Right lung (tissue), 10 donors: ENCODE measurements at places on chromosomes 1 and 21. TPM values are rescaled to one million over a fixed set of nuclear protein-coding genes. Genes with fewer than 3 reads are reported as not detected.

The WNT3A gene
- polyA plus RNA-seq = not detected

The C1orf141 gene
- not detected for polyA plus RNA-seq

The LAMC1 gene
- 228 TPM for polyA plus RNA-seq

The NUDT4B gene
- 0.27 TPM for polyA plus RNA-seq

The KRTAP13-2 gene
- polyA plus RNA-seq = not detected

The IFI44 gene
- polyA plus RNA-seq = 41.0 TPM

The NUP133 gene
- polyA plus RNA-seq = 47.5 TPM

The MASP2 gene
- polyA plus RNA-seq = 7.6 TPM

The MYOM3 gene
- polyA plus RNA-seq = 1.4 TPM

The RGS4 gene
- 3.9 TPM for polyA plus RNA-seq

The CA6 gene
- polyA plus RNA-seq = 0.10 TPM

The ZNF648 gene
- polyA plus RNA-seq = 0.07 TPM

The PTPN7 gene
- 1.4 TPM for polyA plus RNA-seq

The BARHL2 gene
- not detected for polyA plus RNA-seq

The ADAM30 gene
- polyA plus RNA-seq = not detected

The AURKAIP1 gene
- 44.1 TPM for polyA plus RNA-seq

The ADAM15 gene
- 64.8 TPM for polyA plus RNA-seq

The RXRG gene
- 19.3 TPM for polyA plus RNA-seq

GRCh38 chr21:32595431-32595830 lies 10.1 kb upstream of the TCP10L start:
- DNase-seq = no peak

- no peak for DNase-seq
Observed at GRCh38 chr21:16323596-16323995, 593.8 kb downstream of the USP25 start.

DNA sequence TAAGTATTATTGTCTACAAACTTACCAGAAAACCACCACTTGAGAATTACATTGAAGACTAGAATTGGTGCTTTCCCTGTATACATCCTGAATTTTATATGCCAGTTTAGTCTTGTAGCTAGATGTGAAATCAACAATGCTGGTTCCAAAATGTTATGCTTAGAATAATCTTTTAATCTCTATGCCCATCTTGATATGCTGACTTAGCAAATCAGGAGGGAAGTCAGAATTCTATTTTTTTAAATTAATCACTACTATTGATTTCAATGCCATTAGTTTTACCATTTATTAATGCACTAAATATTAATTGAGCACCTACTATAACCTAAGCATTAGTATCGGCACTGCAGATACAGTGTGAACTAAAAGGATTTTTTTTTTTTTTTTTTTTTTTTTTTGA lies 641.6 kb upstream of the ADGRL4 start:
- DNase-seq = no peak

DNA sequence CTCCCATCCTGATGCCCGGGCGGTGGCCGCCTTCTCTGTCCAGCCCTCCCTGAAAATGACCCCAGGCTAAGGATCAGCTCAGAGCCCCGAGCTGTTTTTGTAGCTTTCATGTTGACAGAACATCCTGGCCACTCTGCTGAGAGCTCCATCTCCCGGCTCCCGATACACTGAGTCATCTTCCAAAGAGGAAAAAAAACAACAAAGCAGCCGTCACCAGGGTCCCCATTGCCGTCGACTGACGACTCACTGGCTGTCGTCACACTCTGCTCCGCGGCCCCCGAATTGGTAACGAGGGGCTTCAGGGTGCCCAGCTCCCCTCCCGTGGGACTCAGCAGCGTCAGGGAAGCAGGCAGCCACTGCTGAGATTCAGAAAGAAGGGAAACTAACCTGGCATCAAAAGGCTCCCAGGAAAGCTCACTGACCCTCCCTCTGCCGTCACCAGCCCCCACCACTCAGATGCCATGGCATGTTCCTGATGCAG lies 67.2 kb downstream of the CD46 start:
- DNase-seq = no peak

- no peak for DNase-seq
Observed at GRCh38 chr1:24311741-24312140, 7.4 kb upstream of the GRHL3 start.

DNA sequence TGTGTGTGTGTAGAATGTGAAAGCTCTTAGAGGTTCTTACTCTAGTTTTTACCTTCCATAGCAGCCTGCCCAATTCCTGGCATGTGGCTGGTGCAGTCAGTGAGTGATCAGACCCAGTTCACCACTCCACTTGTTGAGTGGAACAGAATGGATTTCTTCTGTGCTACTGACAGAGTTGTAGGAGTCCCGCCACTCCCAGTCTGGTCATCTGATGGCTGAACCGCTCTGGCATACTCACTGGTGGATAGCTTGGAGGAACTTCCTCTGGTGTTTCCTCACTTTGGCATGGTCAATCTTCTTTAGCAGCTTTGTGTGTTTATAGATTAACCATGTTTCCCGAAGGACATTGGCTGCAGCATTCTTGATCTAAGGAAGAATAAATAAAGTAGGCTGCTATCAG lies 106.7 kb upstream of the ADAR start:
- DNase-seq = no peak

DNA sequence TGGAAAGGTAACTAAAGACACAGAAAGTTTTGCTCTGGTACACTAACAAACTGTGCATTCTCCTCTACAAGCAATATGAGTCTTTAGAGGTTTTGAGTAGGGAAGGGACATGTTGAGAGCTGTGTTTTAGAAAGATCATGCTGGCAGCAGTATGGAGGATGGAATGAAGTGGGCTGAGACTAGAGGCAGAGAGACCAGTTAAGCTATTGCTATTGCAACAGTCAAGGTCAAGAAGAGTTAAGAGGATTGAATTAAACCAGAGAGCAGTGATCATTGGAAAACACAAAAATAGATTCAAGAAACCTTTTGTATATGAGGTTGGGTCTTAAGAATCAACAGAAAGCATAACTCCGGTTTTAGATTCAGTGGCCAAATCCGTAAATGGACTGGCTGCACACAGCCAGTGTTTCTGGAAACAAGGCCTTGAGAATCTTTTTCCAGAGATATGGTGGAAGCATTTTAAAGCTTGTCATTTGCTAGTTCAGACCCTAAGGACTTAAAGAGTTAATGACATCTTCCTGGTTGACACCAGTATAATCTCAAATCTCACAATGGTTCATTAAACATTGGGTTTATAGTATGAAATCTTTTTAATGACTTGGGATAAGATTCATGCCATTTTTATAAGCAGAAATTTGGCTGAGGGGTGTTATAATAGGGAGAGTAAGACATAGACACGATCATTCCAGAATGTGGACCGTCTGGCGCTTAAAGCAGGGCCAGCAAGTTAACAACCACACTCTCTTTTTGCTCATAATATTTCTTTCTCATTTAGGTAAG lies 177.9 kb downstream of the NR5A2 start:
- peak; percentile 36 for DNase-seq

- DNase-seq = no peak
Observed at GRCh38 chr1:152728986-152729385, 21.0 kb downstream of the LCE4A start.

- DNase-seq = no peak
Observed at GRCh38 chr1:66752671-66753371, 562 bp downstream of the DYNLT5 start.

GRCh38 chr1:41322101-41322661 lies 39.1 kb upstream of the FOXO6 start:
- DNase-seq = no peak

GRCh38 chr1:21783679-21784603 lies 992 bp upstream of the USP48 start:
- no peak for DNase-seq

DNA sequence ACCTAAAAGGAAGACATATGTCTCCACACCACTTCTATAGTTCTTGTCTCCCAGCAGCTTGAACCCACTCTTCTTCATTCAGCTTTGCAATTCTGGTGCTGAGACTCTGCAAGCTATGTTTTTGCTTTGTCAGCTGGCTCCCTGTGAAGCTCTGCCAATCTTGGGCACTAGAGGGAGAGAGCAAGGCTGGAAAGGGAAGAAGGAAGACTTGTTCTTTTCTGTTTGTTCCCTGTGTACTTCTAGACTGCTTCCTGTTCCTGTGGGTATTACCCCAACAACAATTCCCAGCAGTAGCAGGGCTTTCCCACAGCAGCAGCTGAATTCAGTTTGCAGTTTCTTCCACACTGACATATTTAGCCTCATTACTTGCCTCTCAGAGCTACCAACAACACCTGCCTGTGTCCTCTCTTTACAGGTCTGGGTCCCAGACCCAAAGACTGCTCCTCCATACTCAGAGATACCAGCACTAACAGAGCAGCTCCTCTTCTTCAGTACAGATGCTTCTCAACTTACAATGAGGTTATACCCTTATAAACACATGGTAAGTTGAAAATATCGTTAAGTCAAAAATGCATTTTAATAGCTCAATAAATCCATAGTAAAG lies 275.2 kb upstream of the NEGR1 start:
- no peak for DNase-seq

GRCh38 chr1:157319567-157319966 lies 181.4 kb upstream of the ETV3 start:
- DNase-seq = no peak

- no peak for DNase-seq
Observed at GRCh38 chr1:78911956-78912880, 94.3 kb downstream of the ADGRL4 start.

DNA sequence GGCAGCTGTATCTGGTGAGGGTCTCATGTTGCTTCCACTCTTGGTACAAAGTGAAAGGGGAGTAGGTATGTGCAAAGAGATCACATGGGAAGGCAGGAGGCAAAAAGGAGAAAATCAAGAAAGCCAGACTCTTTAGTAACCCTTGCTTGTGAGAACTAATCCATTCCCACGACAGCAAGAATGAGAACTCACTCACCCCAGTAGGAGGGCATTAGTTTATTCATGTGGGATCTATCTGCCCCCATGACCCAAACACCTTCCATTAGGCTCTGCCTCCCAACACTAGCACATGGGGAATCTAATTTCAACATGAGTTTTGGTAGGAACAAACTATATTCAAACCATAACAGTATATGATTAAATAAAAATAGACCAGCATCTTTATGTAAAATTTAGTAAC lies 57.6 kb downstream of the ZNHIT6 start:
- DNase-seq = no peak

DNA sequence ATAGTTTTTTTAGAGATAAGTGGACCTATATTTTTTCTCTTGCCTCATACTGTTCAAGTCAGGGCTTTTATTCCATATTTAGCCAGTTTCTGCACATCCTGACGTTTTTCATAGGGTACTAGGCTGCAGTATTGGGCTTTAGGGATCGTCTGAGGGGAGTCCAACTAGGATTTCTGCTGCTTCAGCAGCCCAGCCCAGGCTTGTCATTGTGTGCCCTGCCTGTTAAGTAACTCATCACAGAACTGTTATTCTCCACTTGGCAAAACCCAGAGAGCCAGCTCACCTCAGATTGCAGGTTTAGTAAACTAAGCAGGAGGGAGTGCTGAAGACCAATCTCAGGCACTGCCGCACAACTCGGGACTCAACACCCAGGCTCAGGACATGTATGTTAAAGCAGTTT lies 2.8 kb downstream of the GALNT2 start:
- no peak for DNase-seq

GRCh38 chr21:46079352-46080170 lies 18.4 kb upstream of the COL6A2 start:
- no peak for DNase-seq

DNA sequence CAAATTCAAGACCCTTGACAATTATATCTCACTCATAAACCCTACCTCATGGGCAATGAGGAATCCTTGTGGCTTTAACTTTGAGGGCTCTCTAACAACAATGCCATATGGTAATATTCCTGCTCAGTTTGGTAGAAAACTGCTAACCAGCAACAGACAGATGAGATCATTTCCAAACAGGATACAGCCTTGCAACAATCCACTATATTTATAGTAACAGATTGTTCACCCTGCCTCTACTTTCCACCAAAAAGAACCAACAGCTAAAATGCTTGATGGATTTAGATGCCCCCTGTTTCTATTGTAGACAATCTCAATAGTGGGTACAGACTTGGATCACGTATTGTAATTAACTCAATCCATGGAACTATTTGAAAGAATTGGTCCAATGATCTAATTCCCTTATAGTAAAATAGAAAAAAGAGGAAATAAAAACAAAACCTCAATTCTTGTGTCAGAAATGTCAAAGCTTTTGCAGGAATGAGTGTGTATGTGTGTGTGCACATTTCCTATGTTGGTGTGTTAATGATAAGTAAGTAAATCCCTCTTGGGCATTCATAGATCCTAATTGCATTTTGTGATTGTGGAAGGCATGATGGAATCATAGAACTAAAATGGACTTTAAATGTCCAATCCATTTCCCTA lies 100.0 kb upstream of the EDEM3 start:
- DNase-seq = no peak
